ENCODE measurements at places on chromosomes 16 and 17. TPM values are rescaled to one million over a fixed set of nuclear protein-coding genes. Genes with fewer than 3 reads are reported as not detected.

The RTN4RL1 gene
- total RNA-seq = 5.4 TPM

The HS3ST2 gene
- total RNA-seq = 17.8 TPM

The DPEP2 gene
- total RNA-seq = 0.81 TPM

The WDR90 gene
- 22.7 TPM for total RNA-seq

The PLXDC1 gene
- total RNA-seq = 13.9 TPM

The XAF1 gene
- 36.8 TPM for total RNA-seq

The RFWD3 gene
- 16.7 TPM for total RNA-seq

The PROCA1 gene
- 1.1 TPM for total RNA-seq

The DNAAF1 gene
- not detected for total RNA-seq

The ABCA5 gene
- total RNA-seq = 46.2 TPM

The IRX3 gene
- 2.0 TPM for total RNA-seq

DNA sequence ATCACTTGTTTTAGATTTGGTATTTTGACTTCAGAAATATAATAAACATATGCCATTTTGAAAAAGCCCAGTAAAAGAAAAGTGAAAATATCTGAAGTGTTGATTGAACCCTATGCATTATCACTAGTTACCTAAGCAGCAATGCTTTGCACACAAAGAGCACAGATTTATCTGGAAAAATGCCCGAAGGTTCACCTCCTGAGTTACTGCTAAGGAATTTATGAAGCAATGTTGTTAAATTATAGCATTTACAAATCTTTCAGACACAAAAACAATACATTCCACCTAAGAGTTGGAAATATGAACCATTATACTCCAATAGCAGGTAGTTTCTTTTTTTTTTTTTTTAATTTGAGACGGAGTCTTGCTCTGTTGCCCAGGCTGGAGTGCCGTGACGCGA is 38.9 kb upstream of the GHDC start:
- no peak overlapping the region for H3K27ac ChIP-seq
- no peaks in the 10 kb centered on the region for H3K27me3 ChIP-seq
- H3K4me1 ChIP-seq = peaks cover 17% of the 10 kb centered on the region
- no peak for DNase-seq
- H3K36me3 ChIP-seq = no peaks in the 10 kb centered on the region
- no peak overlapping the region for H3K4me3 ChIP-seq

GRCh38 chr16:89192956-89193575 is 7.3 kb downstream of the SLC22A31 start:
- no peaks in the 10 kb centered on the region for H3K36me3 ChIP-seq
- DNase-seq = no peak
- H3K27me3 ChIP-seq = no peaks in the 10 kb centered on the region
- peak overlapping the region; percentile 27 for H3K4me3 ChIP-seq
- peaks cover 4% of the 10 kb centered on the region for H3K4me1 ChIP-seq
- no peak overlapping the region for H3K27ac ChIP-seq

GRCh38 chr17:73855720-73856333 is 211.6 kb upstream of the SDK2 start:
- no peak overlapping the region for H3K27ac ChIP-seq
- DNase-seq = no peak
- no peaks in the 10 kb centered on the region for H3K36me3 ChIP-seq
- H3K27me3 ChIP-seq = no peaks in the 10 kb centered on the region

DNA sequence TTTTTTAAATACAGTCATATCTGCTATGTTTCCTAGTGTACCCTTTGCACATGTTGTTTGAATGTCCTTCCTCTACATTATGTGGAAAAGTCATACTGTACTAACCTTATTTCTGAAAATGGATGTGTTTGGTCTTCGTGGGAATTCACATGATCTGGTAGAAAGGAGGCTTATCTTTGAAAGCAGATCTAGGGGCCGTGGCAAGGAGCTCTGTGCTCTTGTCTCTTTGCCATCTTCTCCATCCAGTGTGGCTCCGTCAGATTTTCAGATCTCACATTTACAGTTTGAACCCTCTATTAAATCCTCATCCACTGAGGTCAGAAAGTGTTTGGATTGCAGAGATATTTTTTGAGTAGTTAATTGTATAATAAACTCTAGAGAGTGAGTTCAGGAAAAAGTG is 32.9 kb downstream of the MAP2K4 start:
- no peak overlapping the region for H3K4me3 ChIP-seq
- DNase-seq = no peak
- H3K27ac ChIP-seq = no peak overlapping the region
- no peaks in the 10 kb centered on the region for H3K27me3 ChIP-seq

DNA sequence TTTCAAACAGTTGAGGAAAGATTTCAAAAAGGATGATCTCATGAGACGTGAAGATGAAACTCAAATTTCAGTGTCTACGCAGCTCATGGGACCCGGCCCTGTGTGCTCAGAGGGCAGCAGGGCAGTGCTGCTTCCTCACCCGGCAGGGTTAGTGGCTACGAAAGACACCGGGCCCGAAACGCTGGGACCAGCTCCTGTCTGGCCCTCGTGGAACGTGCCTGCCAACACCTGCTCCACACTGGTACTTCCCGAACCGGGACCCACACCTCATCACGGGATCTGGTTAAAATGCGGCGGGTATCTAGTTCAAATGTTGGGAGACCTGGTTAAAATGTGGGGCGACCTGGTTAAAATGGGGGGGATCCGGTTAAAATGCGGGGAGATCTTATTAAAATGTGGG is 18.7 kb downstream of the DNASE1 start:
- no peaks in the 10 kb centered on the region for H3K27me3 ChIP-seq
- no peak overlapping the region for H3K4me3 ChIP-seq
- DNase-seq = no peak
- no peak overlapping the region for H3K27ac ChIP-seq
- no peaks in the 10 kb centered on the region for H3K4me1 ChIP-seq

GRCh38 chr17:42680331-42680808 is 1.3 kb downstream of the CCR10 start:
- no peaks in the 10 kb centered on the region for H3K27me3 ChIP-seq
- peaks cover 48% of the 10 kb centered on the region for H3K4me1 ChIP-seq
- no peak for DNase-seq
- peaks cover 4% of the 10 kb centered on the region for H3K36me3 ChIP-seq

GRCh38 chr17:951325-952132 is 28.0 kb downstream of the NXN start:
- H3K27me3 ChIP-seq = no peaks in the 10 kb centered on the region
- peak overlapping the region; percentile 63 for H3K27ac ChIP-seq
- H3K36me3 ChIP-seq = no peaks in the 10 kb centered on the region
- no peak for DNase-seq

DNA sequence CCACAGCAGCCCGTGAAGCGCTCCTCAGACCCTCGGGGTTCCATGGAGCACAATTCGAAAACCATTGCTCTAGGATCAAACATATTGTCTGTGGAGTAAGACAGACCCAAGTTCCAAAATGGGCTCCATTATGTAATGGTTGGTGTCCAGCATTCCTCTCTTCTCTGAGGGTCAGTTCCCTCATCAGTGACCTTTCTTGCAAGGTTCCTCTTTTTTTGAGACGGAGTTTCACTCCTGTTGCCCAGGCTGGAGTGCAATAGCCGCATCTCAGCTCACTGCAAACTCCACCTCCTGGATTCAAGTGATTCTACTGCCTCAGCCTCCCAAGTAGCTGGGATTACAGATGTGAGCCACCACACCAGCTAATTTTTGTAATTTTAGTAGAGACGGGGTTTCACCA is 28.4 kb downstream of the PLXDC1 start:
- no peak overlapping the region for H3K4me3 ChIP-seq
- H3K36me3 ChIP-seq = no peaks in the 10 kb centered on the region
- H3K4me1 ChIP-seq = no peaks in the 10 kb centered on the region
- DNase-seq = no peak
- no peaks in the 10 kb centered on the region for H3K27me3 ChIP-seq
- no peak overlapping the region for H3K27ac ChIP-seq

GRCh38 chr16:57156351-57156703 is 29.5 kb downstream of the PSME3IP1 start:
- H3K4me1 ChIP-seq = no peaks in the 10 kb centered on the region
- H3K36me3 ChIP-seq = peaks cover 24% of the 10 kb centered on the region
- H3K27ac ChIP-seq = no peak overlapping the region
- DNase-seq = no peak

GRCh38 chr17:66580184-66580955 is 254.5 kb upstream of the CACNG5 start:
- H3K36me3 ChIP-seq = no peaks in the 10 kb centered on the region
- DNase-seq = no peak
- H3K4me3 ChIP-seq = peak overlapping the region; percentile 20
- peak overlapping the region; percentile 26 for H3K27ac ChIP-seq
- peaks cover 23% of the 10 kb centered on the region for H3K4me1 ChIP-seq

- DNase-seq = no peak
- H3K4me3 ChIP-seq = no peak overlapping the region
- no peaks in the 10 kb centered on the region for H3K27me3 ChIP-seq
- no peaks in the 10 kb centered on the region for H3K4me1 ChIP-seq
Observed at GRCh38 chr17:16938031-16938430, 33.9 kb downstream of the TNFRSF13B start.

- no peaks in the 10 kb centered on the region for H3K4me1 ChIP-seq
- H3K27me3 ChIP-seq = no peaks in the 10 kb centered on the region
- no peak overlapping the region for H3K27ac ChIP-seq
- H3K36me3 ChIP-seq = no peaks in the 10 kb centered on the region
- no peak overlapping the region for H3K4me3 ChIP-seq
- no peak for DNase-seq
Observed at GRCh38 chr16:80065541-80065940, 465.0 kb upstream of the MAF start.

- H3K27me3 ChIP-seq = no peaks in the 10 kb centered on the region
- no peak for DNase-seq
- no peak overlapping the region for H3K27ac ChIP-seq
- no peak overlapping the region for H3K4me3 ChIP-seq
- no peaks in the 10 kb centered on the region for H3K36me3 ChIP-seq
- H3K4me1 ChIP-seq = peaks cover 16% of the 10 kb centered on the region
Observed at GRCh38 chr17:50953831-50954601, 87.9 kb upstream of the TOB1 start.

DNA sequence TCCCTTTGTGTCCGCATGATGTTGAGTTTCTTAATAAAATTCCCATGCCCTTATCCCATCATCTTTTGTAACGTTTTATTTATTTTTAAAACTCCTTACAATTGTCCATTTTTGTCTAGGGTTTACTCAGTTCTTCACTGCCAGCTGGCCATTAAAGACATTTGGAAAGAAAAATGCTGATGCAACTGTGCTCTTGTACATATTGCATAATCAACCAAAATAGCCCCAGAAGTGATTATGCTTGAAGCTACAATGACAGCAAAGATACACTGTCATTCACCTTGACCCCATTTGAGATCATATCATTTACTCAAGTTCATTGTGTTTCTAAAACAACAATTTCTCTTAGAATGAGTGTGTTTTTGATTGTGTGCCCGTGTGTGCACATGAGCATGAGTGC is 1074.6 kb upstream of the RBFOX1 start:
- H3K27ac ChIP-seq = no peak overlapping the region
- H3K4me3 ChIP-seq = no peak overlapping the region
- no peaks in the 10 kb centered on the region for H3K4me1 ChIP-seq
- no peaks in the 10 kb centered on the region for H3K36me3 ChIP-seq
- DNase-seq = no peak
- no peaks in the 10 kb centered on the region for H3K27me3 ChIP-seq

DNA sequence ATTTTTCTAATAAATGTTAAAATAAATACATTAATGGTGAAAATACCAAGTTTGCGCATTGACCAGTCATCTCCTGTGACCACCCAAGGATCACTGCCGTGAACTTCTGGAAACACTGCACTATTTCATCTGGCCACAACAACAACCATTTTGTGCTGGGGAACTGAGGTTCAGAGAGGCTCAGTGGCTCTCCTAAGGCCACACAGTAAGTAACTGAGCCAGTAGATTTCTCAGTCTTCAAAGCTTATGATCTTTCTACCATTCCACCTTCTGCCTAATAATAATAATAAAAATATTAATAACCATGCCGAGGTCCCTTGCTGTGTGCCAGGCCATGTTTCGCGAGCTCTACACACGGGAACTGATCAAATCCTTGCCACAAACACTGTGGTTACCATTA is 182.0 kb downstream of the IRF8 start:
- no peak for DNase-seq
- no peaks in the 10 kb centered on the region for H3K36me3 ChIP-seq
- H3K27ac ChIP-seq = no peak overlapping the region

GRCh38 chr16:56370185-56370874 is 55.0 kb downstream of the AMFR start:
- peaks cover 18% of the 10 kb centered on the region for H3K4me1 ChIP-seq
- no peaks in the 10 kb centered on the region for H3K27me3 ChIP-seq
- DNase-seq = no peak
- peak overlapping the region; percentile 33 for H3K27ac ChIP-seq

- H3K4me1 ChIP-seq = peaks cover 5% of the 10 kb centered on the region
- DNase-seq = no peak
- no peak overlapping the region for H3K27ac ChIP-seq
- H3K4me3 ChIP-seq = no peak overlapping the region
Observed at GRCh38 chr16:1300664-1301476, 8.6 kb upstream of the UBE2I start.

- no peak overlapping the region for H3K4me3 ChIP-seq
- H3K27ac ChIP-seq = no peak overlapping the region
- no peaks in the 10 kb centered on the region for H3K36me3 ChIP-seq
- no peak for DNase-seq
Observed at GRCh38 chr16:88499836-88500251, 46.8 kb downstream of the ZFPM1 start.

Data from thoracic aorta (tissue), 2 donors.